ENCODE measurements at places on chromosomes 2 and 18. TPM values are rescaled to one million over a fixed set of nuclear protein-coding genes. Genes with fewer than 3 reads are reported as not detected.

GRCh38 chr2:113185664-113186432 lies 12.1 kb downstream of the PSD4 start:
- no peak overlapping the region for H3K27ac ChIP-seq
- no peaks in the 10 kb centered on the region for H3K27me3 ChIP-seq
- H3K36me3 ChIP-seq = peaks cover 4% of the 10 kb centered on the region
- H3K4me1 ChIP-seq = peaks cover 11% of the 10 kb centered on the region

ERFE gene
- not detected for total RNA-seq

DNA sequence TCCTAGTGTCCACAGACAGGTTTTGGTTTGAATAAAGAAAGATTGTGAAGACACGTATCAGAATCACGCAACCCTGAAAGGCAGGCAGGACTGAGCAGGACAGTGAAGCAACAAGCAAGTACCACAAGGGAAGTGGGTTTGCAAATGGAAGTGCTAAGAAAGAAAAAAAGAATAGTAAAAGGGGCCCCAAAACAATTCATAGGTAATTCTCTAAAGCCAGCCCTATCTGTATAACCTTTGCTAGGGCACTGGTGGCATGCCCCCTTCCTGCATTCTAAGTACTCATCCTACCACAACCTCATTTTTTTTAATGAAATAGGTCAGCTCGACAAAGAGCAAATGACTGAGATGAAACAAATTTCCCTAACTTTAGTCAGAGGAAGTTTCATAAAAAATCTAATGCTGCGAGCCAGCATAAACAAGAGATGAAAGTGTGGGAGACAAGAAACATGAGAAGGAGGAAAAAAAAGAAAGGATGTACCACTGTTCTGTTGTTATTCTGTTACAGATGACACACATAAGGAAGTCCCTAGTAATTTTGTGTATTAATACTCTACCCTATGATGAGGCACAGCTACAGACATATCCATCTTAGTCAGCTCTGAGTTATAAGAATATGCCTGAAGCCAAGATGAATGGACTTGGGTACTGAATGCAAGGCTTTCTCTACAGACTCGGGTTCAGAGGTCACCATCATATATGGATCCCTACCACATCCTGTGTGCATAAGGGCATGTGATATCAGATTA lies 32.2 kb downstream of the IKZF2 start:
- no peaks in the 10 kb centered on the region for H3K36me3 ChIP-seq
- H3K4me1 ChIP-seq = peaks cover 23% of the 10 kb centered on the region
- no peak overlapping the region for H3K4me3 ChIP-seq

POTEE gene
- total RNA-seq = not detected

DNA sequence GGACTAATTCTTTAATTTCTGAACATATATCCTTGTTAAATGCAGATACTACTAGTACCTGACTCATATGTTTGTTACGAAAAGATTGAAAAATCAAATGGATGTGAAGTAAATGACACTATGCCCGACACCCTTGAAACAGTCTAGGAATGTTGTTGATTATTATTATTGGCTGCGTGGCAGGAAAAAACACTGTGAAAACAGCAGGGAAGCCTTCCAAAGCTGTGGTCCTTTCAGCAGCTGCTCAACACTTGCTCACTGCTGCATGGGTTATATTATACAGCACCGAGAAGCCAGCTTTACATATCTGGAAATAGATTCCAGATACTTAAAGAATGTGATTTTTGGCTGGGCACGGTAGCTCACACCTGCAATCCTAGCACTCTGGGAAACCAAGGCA lies 26.5 kb downstream of the CRYGD start:
- no peak overlapping the region for H3K27ac ChIP-seq
- H3K27me3 ChIP-seq = no peaks in the 10 kb centered on the region
- no peak for DNase-seq
- no peak overlapping the region for H3K4me3 ChIP-seq
- no peaks in the 10 kb centered on the region for H3K4me1 ChIP-seq

DNA sequence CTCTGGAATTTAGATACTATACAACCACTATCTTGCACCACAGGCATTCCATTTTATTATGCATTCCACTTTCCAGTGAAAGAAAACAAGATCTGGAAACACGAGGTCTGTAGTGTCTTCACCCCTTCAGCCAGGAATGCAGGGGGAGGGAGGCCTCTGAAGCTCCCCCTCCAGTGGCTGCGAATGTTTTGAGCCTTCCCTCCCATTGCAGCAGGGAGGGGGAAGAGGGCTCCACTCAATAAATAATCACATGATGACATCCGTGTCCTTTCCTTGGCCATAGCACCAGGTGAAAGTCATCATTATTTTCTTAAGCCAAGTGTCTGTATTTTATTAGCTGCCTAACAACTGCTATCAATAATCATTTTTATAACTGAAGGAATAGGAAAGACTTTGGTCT lies 38.6 kb downstream of the ALPK2 start:
- H3K4me3 ChIP-seq = no peak overlapping the region
- DNase-seq = peak; percentile 71
- H3K27me3 ChIP-seq = no peaks in the 10 kb centered on the region
- peaks cover 5% of the 10 kb centered on the region for H3K4me1 ChIP-seq
- no peak overlapping the region for H3K27ac ChIP-seq

DNA sequence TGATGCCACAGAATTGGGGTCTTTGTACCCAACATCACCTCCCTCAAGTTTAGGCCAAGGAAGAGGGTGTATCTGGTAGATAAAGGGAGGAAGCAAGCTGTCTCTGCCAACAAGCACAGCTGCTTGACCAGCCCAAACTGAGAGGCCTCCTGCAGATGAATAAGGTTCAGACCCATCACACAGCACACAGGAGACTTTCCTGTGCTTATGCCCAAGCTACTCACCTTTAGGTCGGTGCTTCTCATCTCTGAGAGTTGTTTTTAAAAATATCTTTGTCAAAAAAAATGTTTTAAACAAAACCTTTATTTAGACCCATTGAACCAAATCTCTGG lies 24.7 kb upstream of the SP3 start:
- H3K4me1 ChIP-seq = peaks cover 83% of the 10 kb centered on the region
- no peaks in the 10 kb centered on the region for H3K36me3 ChIP-seq
- peak overlapping the region; percentile 6 for H3K27ac ChIP-seq
- no peak for DNase-seq
- no peak overlapping the region for H3K4me3 ChIP-seq
- no peaks in the 10 kb centered on the region for H3K27me3 ChIP-seq

DNA sequence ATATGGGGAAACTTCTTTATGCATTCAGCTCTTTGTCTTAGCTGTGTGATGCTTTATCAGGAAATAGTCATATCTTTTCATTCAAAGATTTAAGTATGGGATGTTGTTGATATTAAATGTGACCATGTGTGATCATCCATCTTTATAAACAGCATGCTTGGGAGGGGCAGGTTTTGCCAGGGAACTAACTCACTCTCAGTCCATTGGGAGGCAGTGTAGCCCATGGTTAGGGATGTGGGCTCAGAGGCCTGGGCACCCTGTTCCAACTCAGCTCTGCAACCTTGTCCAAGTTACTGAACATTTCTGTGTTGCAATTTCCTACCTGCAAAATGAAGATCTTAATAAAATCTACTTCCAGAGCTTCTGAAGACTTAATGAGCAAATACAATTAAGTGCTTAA lies 92.0 kb upstream of the BCL2L11 start:
- no peaks in the 10 kb centered on the region for H3K36me3 ChIP-seq
- H3K27ac ChIP-seq = no peak overlapping the region
- no peak for DNase-seq
- H3K27me3 ChIP-seq = peaks cover 2% of the 10 kb centered on the region
- H3K4me1 ChIP-seq = peaks cover 12% of the 10 kb centered on the region

GRCh38 chr2:218849721-218850120 lies 9.9 kb upstream of the WNT6 start:
- no peak for DNase-seq
- no peak overlapping the region for H3K27ac ChIP-seq
- no peaks in the 10 kb centered on the region for H3K36me3 ChIP-seq
- peaks cover 26% of the 10 kb centered on the region for H3K27me3 ChIP-seq

GATA6 gene
- total RNA-seq = 2.3 TPM

GRCh38 chr2:168538534-168538933 lies 82.5 kb downstream of the CERS6 start:
- no peak overlapping the region for H3K27ac ChIP-seq
- peaks cover 5% of the 10 kb centered on the region for H3K4me1 ChIP-seq
- no peaks in the 10 kb centered on the region for H3K36me3 ChIP-seq
- no peak for DNase-seq

GRCh38 chr2:169141713-169142352 lies 72.5 kb downstream of the DHRS9 start:
- no peak for DNase-seq
- H3K36me3 ChIP-seq = no peaks in the 10 kb centered on the region
- H3K27ac ChIP-seq = no peak overlapping the region
- H3K4me3 ChIP-seq = no peak overlapping the region

DNA sequence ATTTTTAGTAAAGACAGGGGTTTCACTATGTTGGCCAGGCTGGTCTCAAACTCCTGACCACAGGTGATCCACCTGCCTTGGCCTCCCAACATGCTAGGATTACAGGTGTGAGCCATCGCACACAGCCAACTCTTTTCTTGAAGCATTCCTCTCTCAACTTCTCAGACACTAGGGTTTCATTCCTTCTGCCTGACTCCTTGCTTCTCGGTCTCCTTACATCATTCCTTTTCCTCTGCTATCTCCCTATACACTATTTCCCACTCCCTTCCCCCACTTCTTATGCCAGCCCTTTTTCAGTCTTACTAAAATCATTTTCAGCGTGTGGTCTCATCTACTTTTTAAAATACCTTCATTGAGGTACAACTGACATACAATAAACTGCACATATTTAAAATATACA lies 6.1 kb downstream of the SOS1 start:
- H3K4me1 ChIP-seq = peaks cover 22% of the 10 kb centered on the region
- H3K27ac ChIP-seq = no peak overlapping the region
- DNase-seq = no peak

FTCDNL1 gene
- total RNA-seq = 7.3 TPM

DNA sequence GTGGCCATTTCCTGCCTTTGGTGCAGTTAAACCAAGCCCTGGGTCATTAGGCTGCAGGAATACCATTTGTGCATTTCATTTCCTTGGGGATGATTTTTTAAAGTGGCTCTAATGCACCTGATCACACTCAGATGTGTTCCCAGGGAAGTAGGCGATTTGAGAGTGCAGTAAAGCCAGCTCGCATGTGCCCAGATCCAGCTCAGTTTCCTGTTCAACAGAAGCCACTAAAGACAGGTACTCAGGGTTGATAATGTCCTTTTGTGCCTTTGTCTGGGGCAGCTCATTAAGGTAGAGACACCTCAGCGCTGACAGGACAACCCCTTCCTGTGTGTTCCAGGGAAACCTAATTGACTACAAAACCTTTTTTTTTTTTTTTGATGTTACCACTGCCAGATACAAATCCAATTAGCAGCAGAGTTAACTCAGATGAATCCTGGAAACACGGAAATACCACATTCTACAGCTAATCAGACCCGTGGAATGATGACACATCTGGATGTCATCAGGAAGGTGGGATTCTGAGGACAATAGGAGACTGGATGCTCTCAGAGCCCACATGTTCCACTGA lies 15.2 kb upstream of the CHRNA1 start:
- no peaks in the 10 kb centered on the region for H3K36me3 ChIP-seq
- peaks cover 4% of the 10 kb centered on the region for H3K4me1 ChIP-seq
- H3K4me3 ChIP-seq = no peak overlapping the region
- DNase-seq = no peak
- H3K27ac ChIP-seq = no peak overlapping the region

GRCh38 chr2:186841940-186842339 lies 7.0 kb downstream of the ZSWIM2 start:
- no peak overlapping the region for H3K27ac ChIP-seq
- H3K4me1 ChIP-seq = no peaks in the 10 kb centered on the region
- no peaks in the 10 kb centered on the region for H3K36me3 ChIP-seq
- no peak for DNase-seq

- H3K4me3 ChIP-seq = no peak overlapping the region
- no peaks in the 10 kb centered on the region for H3K27me3 ChIP-seq
- H3K36me3 ChIP-seq = no peaks in the 10 kb centered on the region
Observed at GRCh38 chr18:9858642-9859041, 27.1 kb upstream of the TXNDC2 start.

ARL6IP6 gene
- 33.4 TPM for total RNA-seq

DNA sequence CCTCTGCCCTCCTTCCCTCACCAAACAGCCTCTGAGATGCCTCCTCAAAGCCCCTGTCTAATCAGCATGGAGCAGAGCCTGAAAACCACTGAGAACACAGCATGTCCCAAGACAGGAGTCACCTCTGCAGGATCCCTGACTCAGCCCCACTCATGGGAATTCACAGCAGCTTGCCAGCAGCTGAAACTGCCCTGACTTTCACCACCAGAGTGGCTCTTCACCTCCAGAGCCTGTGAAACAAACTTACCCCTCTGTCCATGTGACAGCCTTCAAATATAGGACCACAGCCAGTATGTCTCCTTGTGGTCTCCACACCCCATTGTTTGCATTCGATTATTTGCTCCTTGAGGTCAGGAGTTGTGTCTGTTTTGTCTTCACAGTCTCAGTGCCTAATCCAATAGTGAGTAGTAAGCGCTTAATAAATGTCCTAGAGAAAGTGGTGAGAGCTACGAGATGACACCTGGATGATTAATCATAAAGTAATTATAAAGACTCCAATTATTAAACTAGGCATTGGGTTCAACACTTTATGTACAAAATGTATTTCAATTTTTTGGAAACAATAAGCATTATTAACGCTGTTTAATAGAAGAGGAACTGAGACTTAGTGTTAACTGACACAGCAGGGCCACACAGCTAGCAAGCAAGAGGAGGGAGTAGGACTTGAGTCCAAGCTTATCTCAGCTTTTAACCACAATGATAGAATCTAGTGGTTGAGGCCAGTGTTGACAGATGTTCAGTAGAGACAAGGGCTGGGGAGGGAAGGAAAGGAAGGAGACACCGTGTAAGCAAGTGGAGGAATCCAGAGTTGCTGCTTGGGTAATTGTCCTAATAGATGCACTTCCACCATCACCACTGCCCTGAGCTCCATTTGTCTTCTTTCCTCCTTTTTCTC lies 358.7 kb upstream of the TNP1 start:
- no peak for DNase-seq
- peaks cover 7% of the 10 kb centered on the region for H3K4me1 ChIP-seq
- no peak overlapping the region for H3K4me3 ChIP-seq

GRCh38 chr2:209474960-209475359 lies 51.1 kb downstream of the MAP2 start:
- no peak for DNase-seq
- H3K4me1 ChIP-seq = no peaks in the 10 kb centered on the region
- no peak overlapping the region for H3K27ac ChIP-seq
- no peak overlapping the region for H3K4me3 ChIP-seq
- H3K36me3 ChIP-seq = no peaks in the 10 kb centered on the region

- no peak overlapping the region for H3K27ac ChIP-seq
- H3K27me3 ChIP-seq = no peaks in the 10 kb centered on the region
- no peak for DNase-seq
- no peak overlapping the region for H3K4me3 ChIP-seq
Observed at GRCh38 chr18:627231-627630, 30.2 kb upstream of the TYMS start.

GRCh38 chr18:3885209-3885792 lies 435.3 kb downstream of the TGIF1 start:
- no peak for DNase-seq
- no peaks in the 10 kb centered on the region for H3K36me3 ChIP-seq
- no peak overlapping the region for H3K27ac ChIP-seq
- H3K4me3 ChIP-seq = no peak overlapping the region

IHH gene
- 0.30 TPM for total RNA-seq

- no peaks in the 10 kb centered on the region for H3K36me3 ChIP-seq
- H3K4me3 ChIP-seq = no peak overlapping the region
- H3K4me1 ChIP-seq = no peaks in the 10 kb centered on the region
- no peaks in the 10 kb centered on the region for H3K27me3 ChIP-seq
- H3K27ac ChIP-seq = no peak overlapping the region
- DNase-seq = no peak
Observed at GRCh38 chr2:182503886-182504285, 77.0 kb upstream of the PDE1A start.

GRCh38 chr2:205188239-205189138 lies 493.8 kb upstream of the NRP2 start:
- DNase-seq = peak; percentile 73
- H3K27me3 ChIP-seq = no peaks in the 10 kb centered on the region
- no peaks in the 10 kb centered on the region for H3K4me1 ChIP-seq
- H3K36me3 ChIP-seq = no peaks in the 10 kb centered on the region
- H3K27ac ChIP-seq = no peak overlapping the region
- H3K4me3 ChIP-seq = no peak overlapping the region
